AG04449 (cell line): ENCODE measurements at places on chromosomes 11 and 22.

DNA sequence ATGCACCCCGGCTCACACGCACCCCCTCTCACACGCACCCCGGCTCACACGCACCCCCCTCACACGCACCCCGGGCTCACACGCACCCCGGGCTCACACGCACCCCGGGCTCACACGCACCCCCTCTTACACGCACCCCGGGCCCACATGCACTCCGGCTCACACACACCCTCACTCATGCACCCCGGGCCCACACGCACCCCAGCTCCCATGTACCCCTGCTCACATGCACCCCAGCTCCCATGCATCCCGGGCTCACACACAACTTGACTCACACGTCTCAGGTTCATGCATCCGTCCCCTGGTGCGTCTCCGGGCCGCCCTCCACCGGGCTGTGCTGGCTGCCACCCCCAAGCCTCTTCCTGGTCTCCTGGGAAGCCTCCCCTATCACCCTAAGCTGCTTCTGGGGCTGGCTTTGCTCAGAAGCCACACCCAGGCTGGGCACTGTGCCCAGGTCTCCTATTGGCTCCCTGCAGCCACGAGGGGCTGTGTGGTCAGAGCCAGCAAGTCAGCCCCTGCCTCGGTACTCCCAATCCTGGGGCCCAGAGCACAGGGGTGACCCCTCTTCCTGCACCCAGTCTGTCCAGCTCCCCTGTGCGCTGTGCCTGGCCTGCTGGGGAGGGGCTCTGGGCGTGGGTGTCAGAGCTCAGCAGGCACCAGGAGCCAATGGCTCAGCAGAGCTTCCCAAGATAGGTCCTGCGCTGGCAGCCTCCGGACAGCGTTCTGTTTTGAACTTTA lies 16.9 kb downstream of the TSPAN4 start:
- DNase-seq, result no peak

GRCh38 chr11:112213753-112214152 lies 12.5 kb upstream of the PTS start:
- DNase-seq, result no peak

GRCh38 chr11:46850829-46851380 lies 4.8 kb upstream of the CKAP5 start:
- DNase-seq, result no peak

DNA sequence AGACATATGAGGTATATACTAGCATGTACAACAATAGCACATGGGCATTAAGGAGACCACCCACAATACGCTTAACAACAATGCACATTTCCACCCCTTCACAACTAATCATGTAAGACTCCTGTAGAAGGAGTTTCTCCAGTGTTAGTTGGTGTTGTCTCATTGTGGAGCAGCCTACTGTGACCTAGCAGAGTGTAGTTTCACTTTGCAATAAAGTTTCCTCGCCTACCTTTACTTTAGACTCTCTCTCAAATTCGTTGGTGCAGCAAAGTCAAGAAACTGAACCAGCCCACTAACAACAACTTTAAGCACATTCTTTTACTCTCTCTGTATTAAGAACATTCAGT lies 863.6 kb downstream of the FAM181B start:
- DNase-seq, result no peak

DNA sequence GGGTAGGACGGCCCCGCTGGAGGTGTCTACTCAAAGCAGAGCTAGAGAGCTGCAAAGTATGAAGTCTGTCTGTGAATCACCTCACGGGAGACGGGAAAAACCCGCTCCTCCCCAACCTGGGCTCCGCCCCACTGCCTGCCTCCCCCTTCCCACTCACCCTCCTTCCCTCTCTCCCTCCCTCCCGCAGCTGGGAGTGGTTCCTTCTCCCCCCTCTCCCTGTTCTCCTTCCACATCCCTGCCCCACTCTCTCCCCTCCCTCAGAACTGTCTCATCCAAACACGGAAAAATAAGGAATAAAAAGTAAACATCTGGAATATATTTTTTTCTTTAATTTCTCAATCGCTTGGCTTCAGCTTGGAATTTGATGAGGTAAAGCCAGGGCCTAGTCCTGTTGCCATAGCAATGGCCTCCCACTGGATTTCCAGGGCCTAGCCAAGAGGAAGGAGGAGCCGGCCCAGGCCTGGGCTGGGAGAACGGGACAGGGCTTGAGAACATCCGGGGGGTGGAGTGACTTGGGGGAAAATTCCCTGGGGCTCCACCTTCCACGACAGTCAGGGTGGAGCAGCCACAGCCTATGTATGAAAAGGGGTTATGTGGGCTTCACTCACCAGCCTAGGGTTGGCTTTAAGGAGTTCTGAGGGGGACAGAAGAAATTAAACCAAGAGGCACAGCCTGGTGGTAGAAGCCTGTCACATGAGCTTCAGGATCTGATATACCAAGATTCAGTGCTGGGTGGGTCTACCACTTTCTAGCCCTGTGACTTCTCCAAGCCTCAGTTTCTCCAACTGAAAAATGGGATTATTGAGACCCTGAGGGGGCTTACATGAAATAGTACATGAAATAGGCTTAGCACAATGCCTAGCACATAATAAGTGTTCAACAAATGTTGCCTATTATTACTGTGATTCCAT lies 2.2 kb downstream of the TNKS1BP1 start:
- DNase-seq, result peak; percentile 88

- peak; percentile 65 for DNase-seq
These were observed 1.4 kb downstream of the TRIM34 start for GRCh38 chr11:5626196-5626595.

DNA sequence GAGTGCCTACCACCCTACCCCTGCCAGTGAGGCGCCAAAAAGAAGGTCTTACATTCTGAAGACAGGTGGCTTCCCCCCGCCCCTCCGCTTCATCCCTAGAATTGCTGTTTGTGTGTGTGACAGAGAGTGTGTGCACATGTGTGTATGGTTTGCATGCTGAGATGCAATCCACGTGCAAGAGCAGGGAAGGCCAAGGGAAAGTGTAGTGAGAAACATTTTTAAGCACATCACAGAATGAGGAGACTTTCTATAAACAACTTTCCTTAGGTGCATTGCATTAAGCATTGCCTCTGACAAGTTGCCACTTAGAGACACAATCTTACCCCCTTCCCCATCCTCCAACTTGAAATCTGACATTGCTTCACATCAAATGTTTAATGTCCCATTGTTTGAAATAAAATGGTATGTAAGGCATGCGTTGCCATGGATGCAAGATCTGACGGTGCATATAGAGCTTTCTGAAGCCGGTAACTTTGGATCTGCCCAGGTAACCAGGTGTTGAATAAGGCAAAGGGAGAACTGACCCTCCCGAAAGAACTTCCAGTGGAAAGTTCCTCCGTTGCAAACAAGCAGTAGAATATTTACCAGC lies 21.4 kb downstream of the FJX1 start:
- no peak for DNase-seq

DNA sequence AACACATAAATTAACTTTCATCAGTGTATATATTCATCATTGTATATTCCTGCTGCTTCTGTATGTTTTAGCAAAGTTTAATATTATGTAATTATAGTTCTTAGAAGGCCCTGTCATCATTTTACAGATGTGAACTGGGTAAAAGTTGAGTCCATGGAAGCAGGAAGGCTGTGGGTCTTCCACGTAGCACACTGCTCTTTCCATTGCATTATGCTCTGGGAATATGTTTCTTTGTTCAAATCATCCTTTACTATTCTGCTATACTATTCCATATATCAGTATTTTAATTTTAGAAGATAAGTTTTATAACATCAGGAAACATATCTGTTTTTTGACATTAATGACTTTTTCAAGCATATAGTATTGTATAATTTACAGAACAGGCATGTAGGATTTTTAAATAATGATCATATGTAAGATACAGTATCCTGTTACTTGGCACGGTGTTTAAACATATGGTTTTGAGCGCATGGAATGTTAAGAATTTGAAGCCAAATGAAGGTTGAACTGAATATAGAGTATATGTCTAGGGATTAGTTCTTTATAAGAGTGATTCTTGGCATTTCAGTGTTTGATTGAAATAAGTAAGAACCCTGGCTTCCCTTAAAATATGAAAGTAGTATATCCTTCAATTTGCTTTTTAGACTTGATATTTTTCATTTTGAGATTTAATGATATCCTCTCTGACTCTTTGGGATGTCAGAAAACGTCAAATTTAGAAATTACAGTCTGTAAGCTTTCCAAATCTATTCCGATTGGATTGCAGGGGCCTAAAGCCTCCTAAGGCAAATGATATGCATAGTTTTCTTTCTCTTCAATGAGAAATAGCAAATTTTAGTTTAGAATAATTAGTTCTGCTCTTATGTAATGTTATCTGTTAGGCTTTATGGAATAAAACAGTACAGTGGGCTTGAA lies 8.6 kb downstream of the CCDC81 start:
- DNase-seq, result no peak

GRCh38 chr11:34564406-34564805 lies 50.8 kb upstream of the ELF5 start:
- DNase-seq, result no peak

DNA sequence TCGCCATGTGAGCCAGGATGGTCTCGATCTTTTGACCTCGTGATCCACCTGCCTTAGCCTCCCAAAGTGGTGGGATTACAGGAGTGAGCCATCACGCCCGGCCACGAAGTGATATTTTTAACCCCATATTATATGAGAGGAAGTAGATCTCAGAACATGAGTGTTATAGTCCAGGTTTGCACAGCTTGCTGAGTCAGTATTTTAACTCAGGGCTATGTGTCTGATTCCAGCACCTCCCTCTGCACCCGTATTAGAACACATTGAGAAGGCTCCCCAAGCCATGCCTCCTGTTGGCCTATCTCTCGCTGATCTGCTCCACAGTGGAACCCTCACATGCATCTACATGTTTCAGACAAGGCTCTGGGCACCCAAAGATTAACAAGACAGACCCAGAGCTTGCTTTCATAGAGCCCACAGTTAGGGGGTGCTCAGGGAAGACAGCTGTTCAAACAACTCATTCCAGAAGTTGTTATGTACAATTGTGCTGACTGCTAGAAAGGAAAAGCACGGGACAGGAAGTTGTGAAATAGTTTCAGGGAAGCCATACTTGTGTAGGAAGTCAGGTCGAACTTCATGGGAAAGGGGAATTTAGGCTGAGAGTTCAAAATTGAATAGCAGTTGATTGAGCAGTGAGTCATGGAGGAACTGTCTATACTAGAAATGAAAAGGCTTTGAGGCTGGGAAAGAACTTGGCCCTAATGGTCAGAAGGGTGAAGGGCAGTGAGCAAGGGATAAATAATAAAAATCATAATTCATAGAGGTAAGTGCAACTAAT lies 49.3 kb upstream of the CLPB start:
- no peak for DNase-seq

GRCh38 chr11:95507794-95508193 lies 276.8 kb upstream of the SESN3 start:
- DNase-seq, result no peak

GRCh38 chr11:45093761-45094455 lies 52.5 kb upstream of the PRDM11 start:
- DNase-seq, result no peak

GRCh38 chr22:17931400-17931825 lies 92.9 kb downstream of the MICAL3 start:
- DNase-seq, result no peak

DNA sequence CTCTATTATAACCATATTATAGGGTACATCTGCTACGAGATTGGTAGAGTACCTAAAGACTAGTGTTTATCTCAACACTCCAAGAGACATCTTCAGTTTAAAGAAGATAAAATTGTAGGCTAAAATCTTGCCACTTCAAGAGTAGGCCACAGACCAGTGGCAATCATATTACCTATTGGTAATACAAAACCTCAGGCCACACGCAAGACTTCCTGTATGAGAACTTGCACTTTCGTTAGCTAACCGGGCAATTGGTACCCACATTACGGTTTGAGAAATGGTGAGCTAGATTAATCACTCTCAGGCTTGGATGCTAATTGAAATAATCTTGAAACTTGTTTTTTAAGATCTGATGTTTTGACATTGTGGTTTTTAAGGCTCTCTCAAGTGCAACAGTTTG lies 772.7 kb downstream of the LRRC4C start:
- no peak for DNase-seq

DNA sequence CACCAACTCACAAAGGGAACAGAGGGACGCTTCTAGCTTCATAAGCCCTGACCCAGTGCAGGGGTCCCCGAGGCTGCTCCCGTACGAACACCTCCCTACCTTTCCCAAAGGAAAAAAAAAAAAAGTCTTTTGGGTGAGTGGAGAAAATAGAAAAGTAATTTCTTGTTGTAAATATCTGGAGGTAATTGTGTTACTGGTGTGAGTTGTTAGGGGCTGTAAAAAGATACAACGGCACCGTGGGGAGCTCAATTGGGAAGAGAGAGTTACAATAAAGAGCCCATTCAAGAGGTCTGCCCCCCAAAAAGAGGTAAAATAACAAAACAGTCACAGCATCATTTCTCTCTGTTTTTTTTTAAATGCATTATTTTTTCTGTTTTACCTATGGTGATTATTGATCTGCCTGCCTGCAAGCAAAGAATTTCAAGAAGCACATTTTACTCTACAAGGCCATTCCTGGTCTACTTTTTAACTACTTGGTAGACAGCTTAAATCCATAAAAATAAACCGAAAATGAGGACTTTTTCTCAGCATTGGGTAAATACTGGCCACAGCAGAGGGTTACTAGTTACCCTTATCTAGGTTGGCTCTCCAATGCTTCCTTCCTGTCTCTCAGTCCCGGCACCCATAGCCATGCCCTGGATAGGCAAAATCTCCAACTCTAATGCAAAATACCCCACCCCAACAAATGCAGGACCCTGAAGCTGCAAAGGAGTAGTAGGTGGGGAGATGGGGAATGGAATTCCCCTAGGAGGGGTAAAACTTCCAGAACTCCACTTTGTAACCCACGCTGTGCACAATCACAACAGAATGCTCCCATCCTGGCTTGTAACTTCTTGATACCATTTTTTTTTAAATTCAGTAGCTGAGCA lies 3.1 kb downstream of the PAX6 start:
- no peak for DNase-seq

- DNase-seq, result no peak
These were observed at the start of gene PVALB for GRCh38 chr22:36816636-36817524. Gene PVALB, minus strand, starts transcription at chr22:36817035. Its CDS starts 30 bp downstream, at chr22:36817005.

DNA sequence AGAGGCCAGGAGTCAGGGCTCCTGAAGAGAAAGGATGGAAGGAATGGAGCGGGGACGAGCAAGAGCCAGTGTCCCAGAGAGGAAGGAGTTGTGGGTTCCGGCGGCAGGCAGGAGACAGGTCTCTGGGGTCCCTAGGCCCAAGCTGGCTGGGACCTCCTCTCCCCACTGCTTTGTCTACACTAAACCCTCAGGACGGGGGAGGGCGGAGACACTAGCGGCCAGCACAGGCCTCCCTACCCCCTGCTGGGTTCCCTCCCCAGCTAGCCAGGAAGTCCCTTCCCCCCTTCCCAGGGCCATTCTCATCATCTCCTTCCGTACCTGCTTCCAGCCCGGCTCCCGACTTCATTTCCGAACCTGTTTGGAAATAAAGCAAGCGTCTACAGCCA lies 79.5 kb downstream of the ST3GAL4 start:
- DNase-seq, result no peak

- DNase-seq, result no peak
These were observed 57.0 kb upstream of the BIRC3 start for GRCh38 chr11:102260241-102260640.
